CD8-positive, alpha-beta memory T cell (primary cell): ENCODE measurements at places on chromosomes 3 and 15.

DNA sequence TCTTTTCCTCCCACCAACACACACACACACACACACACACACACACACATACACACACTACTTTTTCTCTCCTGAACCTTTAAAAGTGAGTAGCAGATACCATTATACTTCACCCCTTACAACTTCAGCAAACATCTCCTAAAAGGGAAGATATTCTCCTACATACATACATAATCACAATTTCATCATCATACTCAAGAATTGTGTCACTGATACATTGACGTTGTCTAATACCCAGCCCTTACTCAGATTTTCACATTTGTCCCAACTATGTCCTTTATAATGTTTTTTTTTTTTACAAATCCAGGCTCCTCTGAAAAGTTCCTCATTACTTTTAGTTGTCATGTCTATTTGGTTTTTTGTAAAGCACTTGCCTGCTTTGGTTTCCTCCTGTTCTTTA is 18.5 kb downstream of the ABHD6 start:
- no peak for DNase-seq

- DNase-seq, result no peak
Measured at GRCh38 chr3:102085431-102086176, 236.3 kb downstream of the NFKBIZ start.

GRCh38 chr3:179324270-179324754 is 1.5 kb downstream of the ZNF639 start:
- DNase-seq, result no peak

- DNase-seq, result no peak
Measured at GRCh38 chr3:63791974-63792373, 27.1 kb upstream of the C3orf49 start.

GRCh38 chr3:152874896-152875749 is 40.2 kb downstream of the P2RY1 start:
- DNase-seq, result no peak

GRCh38 chr3:61444782-61445181 is 116.6 kb upstream of the PTPRG start:
- DNase-seq, result no peak

DNA sequence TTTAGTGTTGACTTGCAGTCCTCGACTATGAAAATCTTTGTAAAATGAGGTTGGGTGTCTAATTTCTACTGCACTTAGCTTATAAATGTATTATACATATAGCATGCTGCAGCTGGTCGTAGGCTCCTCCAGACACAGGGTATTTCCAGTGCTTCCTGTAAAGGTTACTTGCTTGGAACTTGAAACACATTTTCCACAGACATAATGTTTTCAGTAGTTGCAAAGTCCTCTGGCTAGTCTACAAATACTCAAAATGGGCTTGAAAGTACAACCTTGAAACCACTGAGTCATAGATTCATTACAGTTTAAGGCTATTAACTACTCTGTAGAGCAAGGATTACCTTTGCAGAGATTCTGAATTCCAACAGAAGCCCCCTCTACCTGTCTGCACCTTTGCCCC is 464.1 kb downstream of the RAP2B start:
- DNase-seq, result no peak

GRCh38 chr15:68644083-68644904 is 65.5 kb downstream of the CORO2B start:
- no peak for DNase-seq

DNA sequence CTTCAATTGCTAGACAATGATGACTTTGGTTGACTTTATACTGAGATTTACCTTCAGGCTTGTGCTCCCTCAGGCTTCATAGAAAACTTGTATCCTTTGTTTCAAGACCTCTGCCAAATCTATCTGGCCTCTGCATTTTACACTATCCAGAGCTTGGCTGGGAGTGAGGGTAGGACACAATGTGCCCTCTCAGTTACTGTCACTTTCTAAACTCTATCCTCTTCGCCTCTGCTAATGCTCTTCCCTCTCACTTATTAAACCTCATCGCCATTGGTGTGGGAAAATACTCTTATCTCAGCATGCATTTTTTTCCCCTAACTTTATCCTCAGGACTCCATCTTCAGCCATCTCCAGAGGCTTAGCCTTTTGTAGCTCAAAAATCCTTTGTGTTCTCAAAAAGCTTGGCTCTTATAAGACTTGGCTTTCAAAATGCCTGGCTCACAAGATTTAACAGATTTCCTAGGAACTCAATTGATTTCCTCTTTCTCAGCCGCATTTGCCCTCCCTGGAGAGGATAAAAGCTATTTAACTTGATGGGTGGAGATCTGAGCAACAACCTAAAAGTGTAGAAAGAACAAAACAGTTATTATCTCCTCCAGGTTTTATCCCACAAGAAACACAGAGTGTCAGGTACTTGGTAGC is 28.3 kb downstream of the SUCNR1 start:
- DNase-seq, result no peak

DNA sequence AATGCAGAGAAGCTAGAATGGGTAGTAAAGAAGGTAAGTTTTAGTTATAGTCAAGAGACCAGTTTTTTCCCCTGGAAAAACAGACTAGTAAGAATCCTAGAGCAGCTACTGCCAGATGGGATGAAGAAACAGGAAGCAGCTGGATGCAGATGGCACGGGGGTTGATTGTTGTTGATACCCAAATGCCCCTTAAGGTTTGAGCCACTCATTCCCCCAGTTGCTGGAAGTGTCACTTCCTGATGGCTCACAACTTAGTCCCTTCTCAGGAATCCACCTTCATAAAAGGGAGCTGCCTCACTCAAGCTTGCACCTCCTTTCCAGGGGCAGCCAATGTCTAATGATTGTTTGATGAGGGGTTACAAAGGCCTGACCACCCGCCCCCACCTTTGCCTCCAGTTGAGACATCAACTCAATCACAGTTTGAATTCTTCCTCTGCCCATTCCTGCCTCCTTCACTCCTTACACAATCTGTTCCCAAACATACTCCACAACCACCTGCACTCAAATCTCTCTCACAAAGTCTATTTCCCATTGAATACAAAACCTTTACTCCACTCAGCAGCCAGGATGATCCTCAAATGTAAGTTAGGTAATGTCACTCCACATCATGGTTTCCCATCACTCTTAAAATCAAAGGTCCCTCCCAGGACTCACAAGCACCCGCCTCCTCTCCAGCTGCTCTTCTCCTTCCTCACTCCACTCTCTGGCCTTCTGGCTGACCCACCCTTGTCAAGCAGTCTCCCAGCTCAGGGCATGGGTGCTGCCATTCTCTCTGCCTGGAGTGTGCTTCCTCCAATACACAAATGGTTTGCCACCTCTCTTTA is 450.1 kb upstream of the THBS1 start:
- no peak for DNase-seq

DNA sequence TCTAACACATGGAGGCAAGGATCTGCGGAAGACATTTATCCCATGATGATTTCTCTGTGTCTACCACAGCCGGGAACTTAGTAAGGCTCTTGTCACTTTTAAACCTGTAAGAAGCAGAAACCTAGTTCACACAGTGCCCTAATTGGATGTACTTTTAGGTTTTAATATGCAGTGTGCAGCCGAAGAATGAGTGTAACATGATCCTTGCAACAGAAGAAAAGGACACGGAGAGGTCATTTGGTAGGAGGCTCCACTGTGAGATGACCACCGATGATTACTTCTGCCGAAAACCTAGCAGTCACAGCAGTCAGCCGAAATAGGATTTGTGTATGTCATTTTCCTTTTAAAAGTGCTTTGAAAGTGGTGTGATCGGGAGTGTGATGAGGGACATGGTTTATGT is 6.8 kb downstream of the CACNA1D start:
- DNase-seq, result no peak

GRCh38 chr15:34241376-34242330 is 16.8 kb downstream of the EMC4 start:
- no peak for DNase-seq

DNA sequence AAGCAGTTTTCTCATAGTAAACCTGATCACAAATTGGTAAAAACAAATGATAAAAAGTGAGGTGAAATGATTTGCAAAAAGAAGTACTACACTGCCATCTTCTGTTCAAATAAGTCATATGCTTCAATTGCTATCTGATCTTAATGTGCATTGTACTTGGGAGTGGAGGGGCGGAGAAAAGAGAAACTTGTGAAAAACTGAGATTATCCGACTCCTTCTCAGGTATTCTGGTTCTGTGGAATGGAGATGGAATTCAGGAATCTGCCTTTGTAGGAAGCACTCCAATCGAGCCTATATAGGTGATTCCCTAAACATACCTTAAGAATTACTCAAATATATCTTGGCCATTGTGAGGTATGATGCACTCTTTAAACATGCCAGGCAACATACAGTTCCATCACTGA is 180.6 kb downstream of the CHL1 start:
- no peak for DNase-seq

DNA sequence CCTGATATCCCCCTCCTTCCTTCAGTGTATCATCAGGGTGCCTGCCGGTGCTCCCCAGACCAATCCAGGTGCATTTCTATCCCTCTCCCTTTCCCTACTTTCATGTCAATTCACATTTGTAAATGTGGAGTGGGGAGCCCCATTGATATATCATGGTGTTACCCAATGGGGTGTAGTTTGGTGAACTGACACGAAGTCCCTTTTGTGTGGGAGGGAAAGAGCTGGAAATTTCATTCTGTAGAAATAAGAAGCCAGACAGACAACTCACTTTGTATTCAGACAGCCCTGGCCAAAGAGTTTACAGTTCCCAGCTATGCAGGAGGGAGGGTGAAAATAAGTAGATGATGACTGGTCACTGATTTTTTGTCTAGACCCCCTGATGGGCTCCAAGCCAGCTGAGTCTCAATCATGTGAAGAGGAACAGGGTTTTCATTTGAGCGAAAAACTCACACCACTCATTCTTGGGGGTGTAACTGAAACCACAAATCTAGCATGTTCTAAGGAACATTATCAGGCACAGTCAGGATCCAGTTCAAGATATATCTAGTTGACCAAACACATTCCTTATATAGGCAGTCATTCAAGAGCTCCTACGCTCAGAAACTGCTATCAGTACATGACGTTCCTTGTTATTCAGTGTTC is 58.9 kb downstream of the LMCD1 start:
- no peak for DNase-seq

GRCh38 chr3:133899311-133899710 is 3.6 kb upstream of the RAB6B start:
- no peak for DNase-seq

DNA sequence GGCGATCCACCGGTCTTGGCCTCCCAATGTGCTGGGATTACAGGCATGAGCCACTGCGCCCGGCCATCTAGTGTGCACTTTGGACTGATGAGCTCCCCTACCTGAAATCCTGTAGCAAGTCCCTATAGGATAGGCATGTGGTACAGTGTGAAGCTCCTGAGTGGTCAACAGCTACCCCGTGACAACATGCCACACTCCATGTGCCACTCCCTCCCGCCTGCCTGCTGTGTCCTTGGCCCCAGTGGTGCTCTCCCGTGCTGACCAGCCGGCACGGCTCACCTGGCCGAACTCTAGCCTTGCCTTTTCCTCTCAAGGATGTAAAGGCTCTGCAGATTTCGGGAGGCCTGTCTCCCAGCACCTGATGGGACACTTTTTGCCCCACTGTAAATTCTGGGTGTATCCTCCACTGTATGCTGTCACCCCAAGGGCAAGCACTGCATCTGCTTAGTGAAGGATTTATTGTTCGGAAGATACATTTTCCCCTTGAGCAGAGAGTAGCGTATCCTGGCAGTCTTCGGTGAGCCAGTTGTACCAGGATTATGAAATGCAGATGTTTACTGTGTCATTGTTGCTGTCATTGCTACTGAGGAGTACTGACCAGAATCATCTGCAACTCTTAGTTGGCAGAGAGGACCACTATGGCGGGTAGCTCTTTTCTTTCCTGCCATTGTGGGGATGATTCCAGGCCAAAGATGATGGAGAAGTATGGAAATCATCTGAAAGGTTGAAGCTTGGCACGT is 64.7 kb downstream of the IGF1R start:
- no peak for DNase-seq

DNA sequence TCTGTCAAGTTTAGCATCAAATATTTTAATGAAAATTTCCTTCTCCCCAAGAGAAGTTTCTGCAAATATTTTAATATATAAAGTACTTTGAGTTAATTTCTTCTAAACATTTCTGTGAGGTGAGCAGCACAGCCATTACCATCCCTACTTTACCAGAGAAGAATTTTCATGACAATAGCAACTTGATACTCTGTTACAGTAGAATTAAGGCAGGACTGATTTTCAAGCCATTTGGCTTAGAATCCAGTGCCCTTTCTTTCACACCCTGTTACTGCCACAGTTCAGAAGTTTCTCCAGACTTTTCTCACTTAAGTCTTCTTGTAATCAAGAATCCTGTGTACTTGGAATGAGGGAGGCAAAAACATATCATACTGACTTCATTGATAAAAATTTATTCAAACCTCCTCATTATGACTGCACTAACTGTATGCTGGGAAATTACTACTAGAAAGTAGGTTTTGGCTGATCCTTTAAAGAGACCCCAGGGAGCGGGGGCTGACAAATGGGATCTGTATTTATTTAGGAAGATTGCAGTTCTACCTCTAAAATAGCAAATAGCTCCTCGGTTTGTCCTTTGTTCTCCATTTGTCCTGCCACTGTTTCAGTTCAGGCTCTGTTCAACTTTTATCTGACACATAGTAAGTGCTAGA is 557.0 kb upstream of the SGO1 start:
- no peak for DNase-seq

- DNase-seq, result peak; percentile 55
Measured at GRCh38 chr15:82647045-82647834, at the start of gene CPEB1. CPEB1 (minus strand) TSS chr15:82647363; CDS start chr15:82628459, 18,904 bp downstream.

DNA sequence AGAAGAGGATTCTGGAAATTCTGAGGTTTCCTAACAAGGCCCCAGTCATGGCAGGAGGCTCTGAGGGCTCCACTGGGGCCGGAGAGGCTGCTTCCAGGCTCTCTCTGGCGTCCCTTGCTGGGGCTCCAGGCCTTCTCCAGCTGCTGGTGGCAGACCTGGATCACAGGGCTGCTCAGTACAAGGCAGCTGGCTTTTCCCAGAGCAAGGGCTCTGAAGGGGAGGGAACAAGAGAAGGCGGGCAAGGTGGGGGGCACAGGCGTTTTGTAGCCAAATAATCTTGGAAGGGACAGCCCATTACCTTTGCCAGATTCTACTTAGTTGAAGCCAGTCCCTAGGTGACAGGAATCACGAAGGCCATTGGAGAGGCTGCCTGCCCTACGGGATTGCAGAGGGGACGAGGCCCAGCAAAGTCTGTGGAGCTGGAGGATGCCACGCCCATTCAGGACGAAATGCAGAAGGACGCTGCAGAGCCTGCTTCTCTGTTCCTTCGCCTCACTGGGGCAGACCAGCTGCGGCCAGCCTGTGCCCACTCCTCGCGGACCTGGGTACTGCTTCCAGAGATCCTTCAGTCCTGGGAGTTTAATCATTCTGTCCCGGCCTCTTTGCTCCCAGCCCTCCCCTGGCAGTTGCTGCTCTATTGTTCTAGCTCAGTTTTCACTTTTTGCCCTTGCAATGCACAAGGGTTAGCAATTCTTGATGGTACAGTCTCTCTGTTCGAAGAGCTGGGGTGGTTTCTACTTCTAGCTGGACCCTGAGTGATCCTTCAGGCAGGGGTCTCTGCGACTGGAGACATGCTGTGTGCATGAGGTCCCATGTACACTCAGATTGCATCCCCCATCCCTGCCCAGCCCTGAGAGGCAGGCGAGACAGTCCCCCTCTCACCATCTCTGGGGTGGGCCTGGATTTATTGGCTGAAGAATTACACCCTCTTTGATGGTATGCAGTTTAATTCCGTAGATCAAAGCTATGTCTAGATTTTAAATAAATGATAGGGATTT is 149.3 kb upstream of the MEF2A start:
- DNase-seq, result no peak
